ENCODE measurements at places on chromosomes 13 and 19. TPM values are rescaled to one million over a fixed set of nuclear protein-coding genes. Genes with fewer than 3 reads are reported as not detected.

CCDC61 gene
- total RNA-seq: 8.8 TPM

HIPK4 gene
- total RNA-seq: 0.63 TPM

PLPPR2 gene
- 49.8 TPM for total RNA-seq

- DNase-seq: no peak
These were observed 68.8 kb downstream of the CHST8 start for GRCh38 chr19:33690378-33691029.

DNA sequence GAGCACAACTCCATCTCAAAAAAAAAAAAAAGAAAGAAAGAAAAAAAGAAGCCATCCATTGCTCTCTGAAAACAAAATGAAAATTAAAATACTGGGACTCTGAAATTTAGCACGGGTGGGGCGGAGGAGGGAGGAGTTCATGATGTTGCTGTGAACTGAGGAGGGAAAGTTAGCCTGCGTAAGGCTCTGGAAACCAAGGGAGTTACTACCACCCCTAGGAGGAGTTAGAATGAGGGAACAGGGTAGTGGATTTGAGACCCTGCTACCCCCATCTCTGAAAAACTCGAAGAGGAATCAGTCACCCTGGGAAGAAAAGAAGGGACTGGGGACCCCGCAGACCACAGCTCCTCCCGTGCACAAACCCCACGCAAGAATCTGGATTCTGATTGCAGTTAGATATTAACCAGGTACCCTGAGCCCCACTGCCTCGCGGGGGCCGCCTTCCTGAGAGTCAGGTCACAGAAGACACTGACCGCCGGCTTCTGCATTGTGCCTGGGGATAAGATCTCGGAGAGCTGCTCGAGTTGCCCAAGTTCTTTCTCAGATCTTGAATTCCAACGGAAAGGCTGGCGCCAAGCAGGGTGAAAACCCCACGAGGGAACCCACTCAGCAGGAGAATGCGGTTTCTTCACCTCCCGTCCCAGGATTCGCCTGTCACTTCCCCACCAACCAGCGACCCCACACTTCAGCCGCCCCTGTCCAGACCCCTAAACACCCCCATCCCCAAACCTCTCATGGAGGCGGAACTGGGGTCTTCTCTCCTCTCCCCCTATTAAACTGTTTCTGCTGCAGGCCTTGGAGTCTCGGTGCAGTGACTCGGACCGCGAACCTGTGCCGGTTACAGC is 870 bp downstream of the ZNF442 start:
- DNase-seq: no peak

DNA sequence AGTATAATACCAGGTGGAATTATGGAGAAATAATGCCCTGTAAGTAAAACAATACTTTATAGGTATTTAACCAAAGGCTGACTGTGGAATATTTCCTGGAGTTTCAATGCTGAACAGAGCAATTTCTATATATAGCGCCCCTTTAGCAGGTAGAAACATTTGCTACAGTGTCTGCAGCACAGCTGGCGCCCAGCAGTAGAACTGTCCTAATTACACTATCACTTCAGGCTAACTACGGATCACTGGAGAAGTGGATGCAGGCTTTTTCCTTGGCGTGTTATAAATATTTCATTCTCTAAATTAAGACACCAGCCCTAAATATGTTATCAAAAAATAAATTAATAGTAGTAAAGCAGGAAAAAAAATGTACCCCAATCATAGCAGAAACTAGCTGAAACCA is 3.1 kb downstream of the SHISA2 start:
- no peak for DNase-seq

DNA sequence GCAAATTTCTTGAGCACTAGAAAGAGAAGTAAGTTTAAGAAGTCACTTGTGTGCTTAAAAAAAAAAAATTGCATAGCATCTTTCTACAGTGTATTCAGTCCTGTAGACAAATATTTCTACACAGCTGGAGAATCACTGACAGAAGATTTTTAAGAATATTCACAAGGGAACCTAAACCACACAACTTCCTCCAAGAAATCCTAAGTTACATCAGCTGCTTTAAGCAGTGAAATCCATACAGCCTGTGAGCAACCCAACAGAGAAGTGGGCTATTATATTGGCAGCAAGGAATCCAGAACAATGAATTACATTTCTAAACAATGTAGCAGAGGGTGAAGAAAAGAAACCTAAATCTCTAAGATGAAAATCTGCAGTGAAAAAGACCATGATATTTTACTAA is 1.5 kb downstream of the DOCK9 start:
- DNase-seq: no peak

GRCh38 chr19:38837656-38838121 is 6.1 kb upstream of the ECH1 start:
- DNase-seq: no peak
